CD8-positive, alpha-beta T cell (primary cell): ENCODE measurements at places on chromosomes 2 and 18.

DNA sequence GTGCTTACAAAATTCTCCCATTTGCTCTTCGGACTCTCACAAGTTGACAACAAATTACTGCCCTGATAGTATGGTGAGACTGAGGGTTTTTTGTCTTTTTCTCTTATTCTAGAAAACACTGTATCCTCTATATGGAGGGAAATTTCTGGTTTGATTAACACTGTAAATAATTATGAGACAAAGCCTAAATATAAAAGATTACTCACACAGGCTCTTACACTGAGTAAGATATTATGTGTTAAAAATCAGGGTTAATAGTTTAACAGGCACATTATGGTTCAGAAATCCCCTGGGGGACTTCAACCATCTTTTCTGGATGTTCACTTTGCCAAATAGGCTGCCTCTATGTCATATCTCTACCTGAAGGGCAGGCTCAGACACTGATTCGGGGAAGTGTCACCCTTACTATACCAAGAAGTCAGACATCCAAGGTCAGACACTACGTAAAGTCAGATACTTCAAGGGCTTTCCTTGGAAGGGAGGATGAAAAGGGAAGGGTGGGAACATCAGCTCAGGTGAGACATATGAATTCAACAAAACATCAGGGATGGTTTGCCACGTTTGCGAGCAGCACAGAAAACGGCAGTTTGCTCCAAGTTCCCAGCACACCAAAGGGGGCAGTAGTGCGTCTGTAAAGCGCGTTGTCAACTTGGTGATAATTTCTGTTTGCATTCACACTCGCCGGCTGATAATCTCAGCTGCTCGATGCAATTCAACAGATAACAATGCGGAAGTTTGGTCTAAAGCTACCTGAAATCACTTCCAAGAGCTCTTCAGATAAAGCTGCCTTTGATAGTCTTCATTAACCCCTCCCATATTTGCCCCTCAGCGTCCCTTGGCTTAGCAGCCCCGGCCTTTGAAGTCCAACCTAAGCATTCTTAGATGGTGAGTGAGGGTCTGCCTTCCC is 972 bp upstream of the RASGRP3 start:
- DNase-seq: peak; percentile 85

GRCh38 chr18:2851771-2852170 is 5.0 kb downstream of the EMILIN2 start:
- DNase-seq: no peak

- no peak for DNase-seq
Measured at GRCh38 chr18:10131460-10132395, 217.9 kb downstream of the VAPA start.

GRCh38 chr2:190678444-190679162 is 29.7 kb downstream of the NAB1 start:
- no peak for DNase-seq

DNA sequence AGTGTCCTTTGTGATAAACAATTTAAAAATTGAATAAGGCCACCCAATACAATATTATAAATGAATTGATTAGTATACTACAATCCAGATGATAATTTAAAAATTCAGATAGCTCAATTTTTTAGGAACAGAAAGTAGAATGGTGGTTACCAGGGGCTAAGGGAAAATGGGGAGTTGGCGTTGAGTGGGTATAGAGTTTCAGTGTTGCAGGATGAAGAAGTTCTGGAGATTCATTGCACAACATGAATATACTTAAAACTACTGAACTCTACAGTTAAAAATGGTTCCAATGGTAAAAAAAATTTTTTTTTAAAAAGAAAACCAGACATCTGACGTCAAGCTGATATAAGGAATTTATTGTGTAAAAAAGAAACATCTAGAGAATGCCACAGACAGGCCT is 20.9 kb downstream of the SLC39A6 start:
- no peak for DNase-seq

DNA sequence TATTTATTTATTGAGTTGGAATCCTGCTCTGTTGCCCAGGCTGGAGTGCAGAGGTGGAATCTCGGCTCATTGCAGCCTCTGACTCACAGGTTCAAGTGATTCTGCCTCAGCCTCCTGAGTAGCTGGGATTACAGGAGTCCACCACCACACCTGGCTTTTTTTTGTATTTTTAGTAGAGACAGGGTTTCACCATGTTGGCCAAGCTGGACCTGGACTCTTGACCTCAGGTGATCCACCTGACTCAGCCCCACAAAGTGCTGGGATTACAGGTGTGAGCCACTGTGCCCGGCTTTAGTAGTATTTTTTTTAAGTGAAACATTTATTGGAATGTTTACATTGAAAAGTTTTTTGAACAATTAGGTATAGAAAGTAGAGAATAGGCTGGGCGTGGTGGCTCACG is 23.9 kb downstream of the SLC20A1 start:
- no peak for DNase-seq

- no peak for DNase-seq
Measured at GRCh38 chr18:23291456-23292205, 156.3 kb downstream of the CABLES1 start.

- DNase-seq: no peak
Measured at GRCh38 chr2:157150747-157151146, 106.8 kb upstream of the GALNT5 start.

DNA sequence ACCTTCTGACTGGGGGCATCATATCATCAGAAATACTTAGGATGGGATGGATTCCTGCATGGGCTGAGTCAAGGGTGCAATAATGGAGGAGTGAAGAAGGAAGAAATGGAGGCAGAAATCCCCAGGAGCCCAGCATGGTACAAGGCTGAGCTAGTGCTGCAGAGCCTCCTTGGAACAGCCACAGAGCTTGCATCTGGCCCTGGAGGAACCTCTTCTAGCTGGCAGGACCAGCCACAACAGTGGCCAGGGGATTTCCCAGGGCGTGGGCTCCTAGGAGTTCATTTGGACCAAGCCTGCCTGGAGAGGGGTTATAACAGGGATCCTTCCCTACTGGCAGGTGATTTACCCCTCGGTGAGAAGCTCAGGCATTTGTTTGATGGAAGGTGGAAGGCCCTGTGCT is 4.7 kb upstream of the IL37 start:
- DNase-seq: no peak

GRCh38 chr2:104975851-104976250 is 62.0 kb upstream of the MRPS9 start:
- no peak for DNase-seq
